ENCODE measurements at places on chromosomes 2 and 18. TPM values are rescaled to one million over a fixed set of nuclear protein-coding genes. Genes with fewer than 3 reads are reported as not detected.

AFG3L2 gene
- total RNA-seq = 94.9 TPM

ABHD1 gene
- total RNA-seq = 0.19 TPM

DNA sequence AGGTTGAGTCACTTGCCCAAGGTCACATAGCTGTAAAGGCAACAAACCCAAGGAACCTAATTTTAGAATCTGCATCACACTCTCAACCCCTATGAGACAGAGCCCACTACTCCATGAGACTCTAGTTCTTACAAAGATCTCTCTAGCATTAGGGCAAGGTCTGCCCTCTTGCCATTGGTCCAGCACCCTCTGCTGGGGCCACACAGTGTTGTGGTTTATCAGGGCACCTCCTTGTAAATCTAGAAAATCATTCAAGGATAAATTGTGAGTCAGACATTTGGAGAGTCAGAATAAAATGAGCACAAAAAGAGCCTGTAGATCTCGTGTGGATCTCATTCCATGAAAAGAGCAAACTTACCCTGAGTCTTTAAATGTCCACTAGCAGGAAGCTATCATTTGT lies 91.2 kb downstream of the SLC8A1 start:
- H3K4me1 ChIP-seq = no peaks in the 10 kb centered on the region
- no peaks in the 10 kb centered on the region for H3K36me3 ChIP-seq
- H3K27me3 ChIP-seq = no peaks in the 10 kb centered on the region
- H3K27ac ChIP-seq = no peak overlapping the region
- no peak for DNase-seq

DNA sequence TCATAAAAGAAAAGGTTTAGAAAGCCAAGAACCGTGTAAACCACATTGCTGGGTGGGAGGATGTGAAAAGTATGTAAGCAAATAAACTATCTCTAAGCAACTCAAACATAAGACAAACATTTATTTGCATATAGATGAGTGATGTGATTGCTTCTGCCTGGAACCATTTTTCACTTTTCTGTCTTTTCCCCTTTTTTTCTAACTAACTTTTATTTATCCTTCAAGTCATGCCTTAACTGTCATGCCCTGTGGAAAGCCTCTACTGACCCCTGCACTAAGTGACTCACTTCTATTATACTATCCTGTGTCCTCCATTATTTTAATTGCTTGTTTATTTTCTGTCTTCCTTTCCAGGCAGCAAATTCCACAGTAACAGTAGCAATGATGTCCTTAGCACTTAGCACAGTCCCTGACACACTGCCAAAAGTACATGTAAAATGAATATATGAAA lies 87.5 kb upstream of the CTAGE1 start:
- H3K4me3 ChIP-seq = no peak overlapping the region
- no peaks in the 10 kb centered on the region for H3K4me1 ChIP-seq
- DNase-seq = no peak

- H3K27ac ChIP-seq = no peak overlapping the region
- peaks cover 11% of the 10 kb centered on the region for H3K4me1 ChIP-seq
- no peak overlapping the region for H3K4me3 ChIP-seq
- no peak for DNase-seq
Measured at GRCh38 chr2:223643309-223643708, 41.1 kb upstream of the SCG2 start.

Measured in GM23338 (cell line).